ENCODE measurements at places on chromosomes 6 and 20. TPM values are rescaled to one million over a fixed set of nuclear protein-coding genes. Genes with fewer than 3 reads are reported as not detected.

GRCh38 chr6:163438940-163439335 lies 24.4 kb downstream of the QKI start:
- DNase-seq, result no peak

DNA sequence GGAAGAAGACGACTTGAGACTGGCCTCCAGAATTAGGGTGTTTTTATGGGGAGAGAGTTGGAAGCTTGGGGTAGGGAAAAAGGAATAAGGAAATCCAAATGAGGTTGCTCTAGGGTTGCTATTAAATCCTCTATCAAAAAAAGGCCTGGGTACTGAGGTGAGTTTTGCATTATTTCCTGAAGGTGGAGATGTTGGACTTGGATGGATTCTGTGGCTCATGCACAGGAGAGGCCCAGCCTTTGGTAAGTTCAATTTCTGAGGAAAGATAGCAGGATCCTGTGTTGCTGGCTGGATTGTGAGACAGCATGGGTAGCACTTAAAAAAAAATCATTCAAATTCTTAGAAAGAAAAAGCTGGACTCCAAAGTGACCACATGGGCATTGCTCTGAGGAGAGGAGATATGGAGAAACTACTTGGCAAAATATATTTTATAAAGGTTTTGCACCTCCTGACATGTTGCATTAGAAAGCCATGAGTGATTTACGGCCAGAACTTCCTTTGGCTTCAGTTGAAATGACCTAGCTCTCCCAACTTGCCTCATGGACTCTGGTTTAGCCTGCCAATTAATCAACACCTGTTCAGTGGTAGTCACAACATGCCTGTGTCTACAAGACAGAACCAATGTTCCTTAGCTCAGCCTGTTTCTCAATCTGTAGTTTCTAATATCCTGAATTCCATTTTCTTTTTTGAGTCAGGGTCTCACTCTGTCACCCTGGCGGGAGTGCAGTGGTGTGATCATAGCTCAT lies 152.1 kb upstream of the RALGAPA2 start:
- DNase-seq, result no peak

DNA sequence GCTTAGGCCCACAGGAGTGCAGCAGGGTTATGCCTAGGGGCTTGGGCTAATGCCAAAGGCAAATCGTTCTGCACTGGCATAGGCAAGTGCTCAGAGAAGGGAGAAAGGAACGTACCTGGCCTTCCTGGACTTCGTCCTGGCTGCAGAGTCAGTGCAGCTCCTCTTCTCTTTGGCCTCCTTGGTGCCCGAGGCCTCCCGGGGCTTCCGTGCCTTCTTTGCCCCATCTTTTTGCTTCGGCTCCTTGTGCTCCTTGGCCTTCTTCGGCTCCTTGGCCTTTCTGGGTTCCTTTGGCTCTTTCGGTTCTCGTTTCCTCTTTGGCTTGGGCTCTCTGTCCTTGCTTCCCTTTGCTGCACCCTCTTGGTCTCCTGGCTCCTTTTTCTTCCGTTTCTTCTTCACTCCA lies 85.2 kb downstream of the CHD6 start:
- DNase-seq, result no peak

DNA sequence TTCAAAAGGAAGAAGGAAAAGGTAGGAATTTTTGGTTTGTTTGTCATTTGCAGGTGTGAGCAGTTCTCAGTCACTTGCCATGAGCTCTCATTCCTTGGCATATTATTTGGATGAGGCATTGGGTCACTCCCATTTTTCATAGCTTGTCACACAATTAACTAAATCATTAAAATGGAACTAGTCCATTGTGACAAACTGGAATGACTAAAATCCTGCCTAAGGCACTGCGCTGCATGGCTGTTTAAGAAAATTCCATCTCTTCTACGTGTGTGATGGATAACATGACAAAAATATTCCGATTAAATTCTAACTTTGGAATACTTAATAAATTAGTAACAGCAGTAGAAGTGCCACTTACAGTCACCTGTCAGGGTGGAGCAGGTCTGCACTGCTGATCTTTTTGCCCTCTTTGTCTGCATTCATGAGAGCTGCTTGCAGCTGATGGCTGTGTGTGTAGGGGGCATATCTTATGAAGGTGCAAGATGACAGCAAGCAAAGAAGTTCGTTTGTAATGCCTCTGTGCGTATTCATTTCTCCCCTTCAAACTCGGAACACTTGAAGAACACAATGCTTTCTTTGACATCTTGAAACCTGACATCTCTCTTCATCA lies 1292.6 kb upstream of the MAP3K7 start:
- no peak for DNase-seq

GRCh38 chr6:47478233-47479139 lies 897 bp downstream of the CD2AP start:
- DNase-seq, result peak; percentile 30

GRCh38 chr20:38985603-38986170 lies 23.5 kb downstream of the DHX35 start:
- DNase-seq, result peak; percentile 73

GRCh38 chr6:84772428-84773132 lies 8.2 kb upstream of the TBX18 start:
- no peak for DNase-seq

- DNase-seq, result no peak
Observed at GRCh38 chr20:10438217-10438616, 3.1 kb downstream of the SLX4IP start.

DNA sequence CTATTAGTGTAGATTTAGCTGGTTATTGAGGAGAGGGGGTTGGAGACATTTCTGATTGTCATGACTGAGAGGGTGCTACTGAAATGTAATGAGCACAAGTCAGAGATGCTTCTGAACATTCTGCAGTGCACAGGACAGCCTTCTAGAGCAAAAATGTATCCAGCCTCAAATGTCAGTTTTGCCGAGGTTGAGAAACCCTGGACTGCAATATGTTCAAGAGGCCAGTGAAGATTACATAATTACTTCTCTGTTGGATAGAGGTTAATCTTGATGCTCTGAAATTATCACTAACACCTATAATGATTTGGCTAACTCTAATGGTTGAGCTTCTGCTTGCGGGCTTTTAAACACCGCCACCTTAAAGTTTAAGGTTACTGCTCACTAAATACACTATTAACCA lies 3.4 kb upstream of the DUSP22 start:
- no peak for DNase-seq

GRCh38 chr6:132192631-132193030 lies 208.6 kb downstream of the MOXD1 start:
- DNase-seq, result no peak

DNA sequence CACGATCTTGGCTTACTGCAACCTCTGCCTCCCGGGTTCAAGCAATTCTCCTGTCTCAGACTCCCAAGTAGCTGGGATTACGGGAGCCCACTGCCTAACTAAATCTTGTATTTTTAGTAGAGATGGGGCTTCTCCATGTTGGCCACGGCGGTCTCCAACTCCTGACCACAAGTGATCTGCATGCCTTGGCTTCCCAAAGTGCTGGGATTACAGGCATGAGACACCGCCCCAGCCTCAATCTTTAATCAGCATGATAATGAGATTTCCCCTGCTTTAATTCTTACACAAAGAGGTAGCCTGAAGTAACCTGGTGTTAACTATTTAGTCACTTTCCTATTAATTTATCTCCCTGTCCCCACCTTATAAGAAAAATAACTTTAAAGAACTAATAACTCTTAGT lies 31.3 kb upstream of the TRDN start:
- no peak for DNase-seq

DNA sequence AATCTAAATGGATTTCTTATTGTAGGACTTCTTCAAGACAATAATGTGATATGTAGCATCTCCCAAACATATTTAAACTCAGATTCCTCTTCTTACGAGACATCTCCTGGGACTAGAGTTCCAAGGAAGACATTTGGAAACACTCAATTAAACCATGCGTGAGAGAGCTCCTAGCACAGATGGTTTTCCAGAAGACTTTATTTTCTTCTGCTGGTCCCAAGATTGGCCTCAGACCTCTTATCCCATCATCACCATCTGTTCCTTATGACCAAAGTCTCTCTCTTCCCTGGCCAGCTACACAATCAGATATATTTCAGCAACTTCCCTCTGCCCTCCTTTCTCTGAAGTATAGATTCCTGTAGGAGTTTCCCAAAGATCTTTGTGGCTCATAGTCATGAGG lies 93.2 kb upstream of the JARID2 start:
- DNase-seq, result no peak

GRCh38 chr6:2919886-2920285 lies 16.8 kb upstream of the SERPINB9 start:
- no peak for DNase-seq

- peak; percentile 19 for DNase-seq
Observed at GRCh38 chr6:5174244-5174643, 86.5 kb downstream of the LYRM4 start.

DNA sequence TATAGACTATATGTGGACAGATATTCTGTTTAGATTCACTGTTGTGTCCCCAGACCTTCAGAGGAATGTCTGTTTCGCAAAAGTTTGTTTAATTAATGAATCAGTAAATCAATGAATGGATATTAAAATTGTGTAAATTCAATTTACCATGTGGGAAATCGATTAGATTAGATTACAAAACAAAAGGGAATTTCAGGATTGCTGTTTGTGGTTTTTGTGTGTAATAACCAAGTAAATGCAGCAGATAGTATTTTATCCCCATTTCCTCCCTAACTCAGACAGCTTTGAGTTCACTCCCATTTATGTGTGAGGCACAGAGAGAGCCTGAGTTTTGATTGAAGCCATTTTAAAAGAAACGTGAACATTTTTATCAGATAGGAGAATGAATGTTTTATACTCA lies 214.8 kb downstream of the ADGB start:
- peak; percentile 32 for DNase-seq

GRCh38 chr20:47406849-47407682 lies 50.6 kb upstream of the ZMYND8 start:
- DNase-seq, result peak; percentile 45

DNA sequence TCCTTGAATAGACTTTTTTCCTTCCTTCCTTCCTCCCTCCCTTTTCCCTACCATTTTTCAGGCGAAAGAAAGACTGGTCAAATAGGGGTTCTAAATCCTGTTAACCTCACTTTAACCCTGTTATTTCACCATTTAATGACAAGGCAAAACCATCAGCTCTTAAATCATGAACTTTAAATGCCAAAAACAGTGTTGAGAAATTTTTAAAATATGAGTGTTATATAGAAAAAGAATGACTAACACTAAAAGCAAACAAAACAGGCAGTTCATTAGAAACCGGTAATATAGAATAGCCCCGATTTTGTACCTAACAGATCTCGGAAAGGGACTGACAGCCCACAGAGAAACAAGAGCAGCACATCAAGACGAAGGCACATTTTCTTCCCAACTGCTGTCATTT lies 57.4 kb upstream of the CEP85L start:
- peak; percentile 66 for DNase-seq

- DNase-seq, result peak; percentile 71
Observed at GRCh38 chr6:142357879-142358278, 56.1 kb downstream of the ADGRG6 start.

DNA sequence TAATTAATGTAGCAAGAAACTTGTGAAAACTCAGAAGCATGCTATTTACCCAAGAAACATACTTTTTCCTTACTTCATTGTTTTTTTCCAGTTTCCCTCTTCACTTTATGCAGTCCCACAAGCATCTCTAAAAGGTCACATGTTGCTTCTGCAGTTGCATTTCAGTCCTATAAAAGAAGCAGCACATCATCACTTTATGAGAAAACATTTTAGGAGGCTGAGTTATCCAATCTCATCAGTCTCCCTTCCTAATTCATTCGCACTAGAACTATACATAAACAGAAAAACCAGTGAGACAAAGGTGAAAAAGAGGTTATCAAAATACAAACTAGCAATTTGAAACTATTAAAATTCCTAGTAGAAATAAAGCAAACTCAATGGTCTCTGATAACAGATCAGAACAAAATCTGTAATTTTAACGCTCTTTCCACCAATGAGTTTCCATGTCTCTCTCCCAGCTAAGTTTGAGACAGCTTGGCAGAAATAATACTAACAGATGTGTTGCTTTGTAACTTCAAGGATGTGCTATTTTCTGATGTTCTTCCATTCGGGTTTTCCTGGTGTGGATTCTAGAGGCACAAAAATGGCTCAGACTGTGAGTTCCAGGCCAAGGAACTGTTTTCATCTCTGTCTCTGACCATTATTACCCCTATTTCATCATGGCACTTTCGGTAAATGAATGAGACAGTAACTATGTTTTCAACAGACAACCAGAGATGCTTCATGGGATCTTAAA lies 48.4 kb downstream of the ZHX3 start:
- DNase-seq, result no peak

- no peak for DNase-seq
Observed at GRCh38 chr6:48844696-48845095, 618.4 kb downstream of the MMUT start.

DNA sequence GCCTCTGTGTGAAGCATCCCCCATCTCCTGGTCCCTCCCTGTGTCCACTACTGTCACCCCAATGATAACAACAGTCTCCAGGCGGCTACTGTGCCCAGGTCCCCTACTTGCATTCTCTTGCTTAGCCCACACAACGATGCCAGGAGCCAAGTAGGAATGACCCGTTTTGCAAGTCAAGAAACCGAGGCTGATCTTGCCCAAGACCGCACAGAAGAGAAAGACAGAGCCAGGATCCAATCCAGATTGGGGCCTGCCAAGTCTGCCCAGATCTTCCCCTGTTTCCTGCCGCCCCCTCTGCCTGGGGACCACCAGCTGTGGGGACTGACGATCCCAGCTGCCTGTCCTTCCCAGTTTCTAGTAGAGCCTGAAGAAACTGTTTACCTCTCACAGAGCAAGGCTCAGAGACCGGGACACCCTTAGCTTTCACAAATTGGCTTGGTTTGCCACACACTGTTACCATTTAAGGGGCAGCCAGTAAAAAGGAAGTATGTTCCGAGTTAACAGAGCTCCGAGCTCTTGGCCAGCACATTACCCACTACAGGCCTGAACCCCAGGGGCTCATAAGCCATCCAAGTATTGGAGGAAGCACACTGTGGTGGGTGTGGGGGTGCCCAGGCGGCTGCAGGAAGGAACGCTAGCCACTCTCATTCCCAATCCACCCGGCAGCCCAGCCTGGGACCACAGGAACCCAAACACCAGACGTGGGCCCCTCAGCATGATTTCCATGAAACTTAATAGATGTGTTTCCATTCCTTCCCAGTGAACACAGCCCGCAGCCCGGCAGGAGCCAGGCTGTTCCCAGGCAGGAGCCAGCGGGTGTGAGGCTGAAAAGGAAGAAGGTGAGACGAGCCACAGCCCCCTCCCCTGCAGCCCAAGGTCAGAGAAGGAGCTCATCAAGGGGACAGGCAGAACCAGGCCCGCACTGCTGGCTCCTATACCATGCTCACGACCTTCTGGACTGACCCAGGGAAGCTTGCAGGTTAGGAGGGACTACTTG lies 7.9 kb downstream of the KIAA1755 start:
- peak; percentile 41 for DNase-seq

GRCh38 chr20:62523473-62524203 lies 47.8 kb upstream of the GATA5 start:
- no peak for DNase-seq

- DNase-seq, result no peak
Observed at GRCh38 chr6:170148709-170149470, 142.0 kb downstream of the DLL1 start.

- DNase-seq, result peak; percentile 42
Observed at GRCh38 chr6:146028252-146028795, 538 bp upstream of the GRM1 start.

The IMPG1 gene
- polyA plus RNA-seq, result not detected

The HRH3 gene
- not detected for polyA plus RNA-seq

The SLC23A2 gene
- 14.4 TPM for polyA plus RNA-seq

The SNAI1 gene
- polyA plus RNA-seq, result 14.9 TPM

The SIRPG gene
- polyA plus RNA-seq, result not detected

The TREM2 gene
- polyA plus RNA-seq, result not detected

The ADGRB3 gene
- polyA plus RNA-seq, result not detected

The SHLD1 gene
- 2.2 TPM for polyA plus RNA-seq

The TMEM170B gene
- 0.10 TPM for polyA plus RNA-seq

The CFAP206 gene
- 0.09 TPM for polyA plus RNA-seq

The SMIM8 gene
- 2.7 TPM for polyA plus RNA-seq

The HLA-DOB gene
- 1.6 TPM for polyA plus RNA-seq

The NHSL1 gene
- polyA plus RNA-seq, result 6.0 TPM

The AIF1 gene
- not detected for polyA plus RNA-seq

The SERAC1 gene
- 6.7 TPM for polyA plus RNA-seq

Data from IMR-90 (cell line).